Activated T-cell treated with anti-CD3 and anti-CD28 coated beads for 4 hours (primary cell): ENCODE measurements at places on chromosomes 3 and 15.

DNA sequence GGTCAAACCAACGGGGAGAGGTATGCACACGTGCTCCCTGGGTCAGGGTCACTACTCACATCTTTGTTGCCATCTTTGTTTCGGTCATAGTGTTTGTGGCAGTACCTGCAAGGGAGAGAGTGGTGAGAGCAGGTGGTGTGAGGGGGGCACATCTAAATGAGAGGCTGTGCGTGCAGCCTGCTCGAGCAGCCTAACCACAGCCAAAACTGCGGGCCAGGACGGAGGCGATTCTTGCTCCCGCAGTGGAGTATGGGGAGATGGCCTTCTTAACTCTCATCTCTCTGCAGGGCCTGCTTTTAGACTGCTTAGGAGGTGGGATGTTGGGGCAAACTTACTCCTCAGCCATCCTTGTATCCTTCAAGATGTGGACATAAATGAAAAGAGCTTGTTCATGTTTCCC, 6.9 kb upstream of the PLA2G4F start:
- no peak for DNase-seq

GRCh38 chr15:57692709-57693108, 13.8 kb upstream of the POLR2M start:
- no peak for DNase-seq

GRCh38 chr3:143122608-143123352, 3.2 kb downstream of the CHST2 start:
- no peak for DNase-seq

GRCh38 chr3:43231276-43232000, 54.9 kb upstream of the SNRK start:
- no peak for DNase-seq

DNA sequence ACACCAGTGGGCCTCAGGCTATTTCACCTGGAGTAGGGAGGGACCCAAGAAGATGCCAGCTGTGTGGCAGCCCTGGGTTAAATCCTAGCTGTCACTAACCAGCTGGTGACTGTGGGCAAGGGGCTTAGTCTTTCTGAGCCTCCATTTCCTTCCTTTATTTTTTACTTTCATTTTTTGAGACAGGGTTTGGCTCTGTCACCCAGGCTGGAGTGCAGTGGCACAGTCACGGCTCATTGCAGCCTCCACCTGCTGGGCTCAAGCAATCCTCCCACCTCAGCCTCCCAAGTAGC, 108.0 kb upstream of the SMAD3 start:
- DNase-seq, result no peak

DNA sequence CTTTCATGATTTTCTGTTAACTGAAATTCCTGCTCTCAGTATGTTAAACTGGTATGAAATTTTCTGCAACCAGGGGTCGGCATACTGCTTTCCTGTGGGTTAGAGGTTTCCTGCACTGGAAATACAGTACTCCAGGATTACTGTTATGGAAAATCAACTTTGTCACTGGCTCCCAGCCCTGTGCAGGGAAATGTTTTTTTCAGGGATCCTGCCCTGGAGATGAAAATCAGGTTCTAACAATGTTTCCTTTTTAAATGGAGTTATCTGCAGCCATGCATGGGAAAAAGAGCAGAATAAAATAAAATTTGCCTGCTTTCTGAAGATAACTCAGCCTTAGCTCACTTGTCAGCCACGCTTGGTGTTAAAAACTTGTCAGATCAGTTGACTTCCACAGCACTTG, 220.4 kb downstream of the IL5RA start:
- no peak for DNase-seq

- DNase-seq, result no peak
Measured at GRCh38 chr3:12643010-12643380, 20.9 kb downstream of the RAF1 start.

DNA sequence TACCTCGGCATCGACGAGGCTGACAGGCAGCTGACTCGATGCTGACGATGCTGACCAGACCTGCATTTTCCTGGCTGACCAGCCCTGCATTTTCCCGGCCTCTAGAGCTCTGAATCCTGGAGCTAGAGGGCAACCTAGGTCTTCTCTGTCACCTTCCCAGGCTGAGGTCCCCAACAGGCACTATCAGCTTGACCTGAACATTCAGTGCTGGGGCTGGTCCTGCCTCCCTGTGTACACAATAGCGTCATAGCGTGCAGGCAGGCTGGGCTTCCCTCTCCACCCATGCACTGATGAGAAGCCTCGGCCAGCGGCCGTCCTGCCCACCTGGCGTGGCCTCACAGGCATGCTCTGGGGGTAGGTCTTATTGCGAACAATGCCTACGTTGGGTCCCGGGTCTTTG, 62.3 kb upstream of the SNRPA1 start:
- DNase-seq, result no peak

DNA sequence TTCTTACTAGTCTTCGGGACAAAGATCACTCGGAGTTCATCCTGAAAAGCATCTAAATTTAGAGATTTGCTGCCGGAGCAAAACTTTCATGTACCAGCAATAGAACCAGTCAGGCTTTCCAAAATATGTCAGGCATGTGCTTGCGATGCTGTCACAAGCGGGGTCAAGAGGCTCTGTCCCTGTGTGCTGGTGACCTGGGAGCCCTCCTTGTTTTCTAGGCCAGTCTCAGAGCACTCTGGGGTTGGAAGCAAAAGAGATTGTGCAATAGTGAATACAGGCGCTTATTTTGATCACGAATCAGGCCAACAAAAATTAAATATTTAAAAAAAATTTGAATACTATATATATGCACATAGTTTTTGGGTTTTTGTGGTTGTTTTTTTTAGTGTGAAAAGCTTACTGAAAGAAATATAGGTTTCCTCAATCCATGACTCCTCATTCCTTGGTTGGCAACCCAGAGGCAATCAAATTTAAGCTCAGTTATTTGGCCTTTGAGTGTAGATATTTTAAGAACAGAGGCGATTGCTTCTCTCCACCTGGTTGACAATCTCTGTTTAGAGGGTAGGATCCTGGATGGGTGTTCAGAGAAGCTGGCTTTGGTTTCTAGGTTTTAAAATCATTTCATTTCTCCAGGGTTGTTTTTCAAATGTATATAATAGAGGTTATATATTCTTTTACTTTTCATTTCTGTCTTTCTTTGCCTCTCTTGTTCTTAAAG, 8.4 kb upstream of the KLHL24 start:
- no peak for DNase-seq

GRCh38 chr3:177473184-177473583, 275.9 kb upstream of the TBL1XR1 start:
- DNase-seq, result no peak

DNA sequence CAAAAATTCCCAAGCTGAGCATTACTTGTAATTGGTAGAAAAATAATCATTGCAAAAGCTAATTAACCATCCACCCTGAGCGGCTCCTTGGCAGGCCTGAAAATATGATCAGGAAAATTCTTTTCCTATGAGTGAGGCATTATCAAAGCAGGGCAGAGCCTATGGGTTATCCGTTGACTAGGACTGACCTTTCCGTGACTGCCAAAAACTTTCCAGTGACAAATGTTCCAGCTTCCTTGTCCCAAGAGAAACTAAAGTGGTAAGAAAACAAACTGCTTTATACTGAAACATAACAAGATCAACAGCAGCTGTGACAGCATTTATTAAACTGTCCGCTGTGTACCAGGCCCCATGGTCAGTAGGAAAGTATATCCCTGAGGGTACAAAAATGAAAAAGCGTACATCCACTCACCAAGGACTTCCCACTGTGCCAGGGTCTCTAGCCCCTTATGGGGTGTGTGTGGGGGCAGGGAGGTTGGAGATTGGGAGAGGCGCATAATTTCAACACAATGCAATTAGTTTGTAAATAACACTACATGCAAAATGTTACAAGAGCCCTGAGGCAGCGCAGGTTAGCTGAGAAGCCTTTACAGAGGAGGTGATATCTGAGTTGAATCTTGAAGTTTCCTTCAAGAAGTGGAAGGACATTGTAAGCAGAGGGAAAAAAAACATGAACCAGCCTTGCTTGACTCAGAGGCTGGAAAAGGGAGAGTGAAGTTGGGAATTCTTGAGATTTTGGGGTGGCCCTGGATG, 8.5 kb downstream of the LIPC start:
- DNase-seq, result no peak

GRCh38 chr3:196552253-196552652, 16.1 kb downstream of the WDR53 start:
- DNase-seq, result no peak

- DNase-seq, result no peak
Measured at GRCh38 chr3:125177746-125178145, 34.8 kb downstream of the SLC12A8 start.

- DNase-seq, result no peak
Measured at GRCh38 chr3:117549716-117550115, 840.1 kb downstream of the TUSC7 start.

DNA sequence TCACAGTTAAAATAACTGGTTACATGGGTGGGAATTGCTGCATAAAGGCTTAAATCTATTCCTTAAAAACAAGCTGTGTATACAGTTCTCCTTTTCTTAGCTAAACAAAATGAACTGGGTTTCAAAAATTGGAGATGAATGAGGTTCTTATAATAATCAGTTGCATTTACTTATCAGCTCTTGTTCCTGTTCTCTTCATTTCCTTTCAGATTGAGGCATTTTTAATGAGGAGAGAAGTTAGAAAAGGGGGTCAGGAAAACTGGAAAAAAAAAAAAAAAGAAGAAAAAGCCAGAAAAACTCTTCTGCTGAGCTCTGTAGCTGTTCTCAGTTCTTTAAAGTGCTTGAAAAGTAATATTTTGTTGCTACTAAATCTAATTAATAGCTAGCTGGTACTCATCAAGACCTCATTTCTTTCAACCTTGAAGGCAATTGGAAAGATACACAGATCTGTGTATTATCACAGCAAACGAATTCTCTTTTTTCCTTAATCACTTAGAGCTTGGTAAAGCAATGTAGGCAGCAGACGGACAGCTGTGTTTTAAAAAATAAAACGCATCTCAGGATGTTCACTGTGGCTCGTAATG, 32.2 kb downstream of the PTPRG start:
- no peak for DNase-seq

DNA sequence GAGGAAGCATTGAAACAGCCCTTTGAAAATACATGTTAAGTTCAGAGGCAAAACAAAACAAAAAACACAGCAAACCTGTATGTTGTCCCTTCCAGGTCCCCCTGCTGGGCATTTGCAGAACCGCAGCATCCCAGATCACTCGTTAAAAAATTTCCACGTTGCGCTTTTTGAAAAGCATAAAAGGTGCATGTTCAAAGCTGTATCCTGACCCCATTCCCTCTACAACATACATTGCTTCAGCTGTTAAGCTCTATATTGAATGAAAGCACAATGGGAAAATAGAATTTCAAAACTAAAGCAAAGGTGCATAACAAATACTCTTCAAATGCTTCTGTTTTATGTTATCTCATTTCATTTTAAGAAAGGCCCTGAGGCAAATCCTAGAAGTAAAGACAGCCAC, 328.3 kb downstream of the THSD4 start:
- DNase-seq, result peak; percentile 12

- DNase-seq, result no peak
Measured at GRCh38 chr15:59764775-59765174, 75.7 kb upstream of the BNIP2 start.

DNA sequence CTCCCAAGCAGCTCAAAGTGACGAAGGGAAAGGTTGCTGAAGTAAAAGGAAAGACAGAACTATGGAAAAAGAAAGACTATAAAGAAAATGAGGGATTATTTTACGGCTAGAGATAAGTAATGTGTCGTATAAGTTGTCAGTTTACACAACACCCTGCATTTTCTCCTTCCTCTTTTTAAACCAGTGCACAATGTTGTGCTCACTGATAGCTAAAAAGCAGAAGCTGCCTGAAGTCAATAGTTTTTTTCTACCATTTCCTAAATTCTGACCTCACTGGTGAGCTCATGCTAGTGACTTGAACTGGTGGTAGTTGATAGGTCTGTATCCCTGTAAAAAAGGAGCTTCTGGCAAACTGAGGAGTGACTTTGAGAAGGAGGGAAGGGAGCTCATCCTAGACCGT, 368.6 kb upstream of the GBE1 start:
- DNase-seq, result no peak

GRCh38 chr15:38254051-38254883, 1.6 kb downstream of the SPRED1 start:
- DNase-seq, result no peak

- no peak for DNase-seq
Measured at GRCh38 chr3:152899306-152899705, 64.4 kb downstream of the P2RY1 start.

DNA sequence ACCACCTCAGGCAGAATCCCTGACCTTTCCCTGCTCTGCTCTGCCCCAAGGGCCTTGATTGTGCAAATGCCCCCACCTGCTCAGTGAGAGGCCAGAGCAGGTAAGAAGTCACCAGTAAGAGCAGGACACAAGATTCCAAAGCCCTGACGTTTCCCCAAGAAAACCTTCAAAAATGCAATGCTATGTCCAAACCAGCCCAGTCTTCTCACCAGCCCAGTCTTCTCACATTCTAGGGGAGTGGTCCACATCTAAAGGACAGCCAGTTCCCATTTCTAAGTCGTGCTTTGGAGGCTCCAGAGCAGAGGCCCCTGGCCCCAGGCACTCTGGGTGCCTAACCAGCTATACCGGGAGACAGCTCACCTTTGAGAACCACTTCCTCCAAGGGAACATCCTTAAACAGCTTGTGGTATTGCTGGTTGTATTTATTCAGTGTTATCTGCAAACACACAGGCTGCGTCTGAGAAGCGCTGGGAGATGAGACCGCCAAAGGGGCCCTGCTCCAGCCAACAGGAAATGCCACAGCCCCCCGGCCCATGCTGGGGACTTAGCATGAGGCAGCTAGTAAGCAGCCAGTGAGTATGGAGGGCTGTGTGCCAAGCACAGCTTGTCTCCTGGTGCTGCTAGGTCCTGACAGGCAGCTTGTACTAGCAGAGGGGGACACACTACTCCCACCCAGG, 29.3 kb downstream of the GRAMD2A start:
- DNase-seq, result no peak

DNA sequence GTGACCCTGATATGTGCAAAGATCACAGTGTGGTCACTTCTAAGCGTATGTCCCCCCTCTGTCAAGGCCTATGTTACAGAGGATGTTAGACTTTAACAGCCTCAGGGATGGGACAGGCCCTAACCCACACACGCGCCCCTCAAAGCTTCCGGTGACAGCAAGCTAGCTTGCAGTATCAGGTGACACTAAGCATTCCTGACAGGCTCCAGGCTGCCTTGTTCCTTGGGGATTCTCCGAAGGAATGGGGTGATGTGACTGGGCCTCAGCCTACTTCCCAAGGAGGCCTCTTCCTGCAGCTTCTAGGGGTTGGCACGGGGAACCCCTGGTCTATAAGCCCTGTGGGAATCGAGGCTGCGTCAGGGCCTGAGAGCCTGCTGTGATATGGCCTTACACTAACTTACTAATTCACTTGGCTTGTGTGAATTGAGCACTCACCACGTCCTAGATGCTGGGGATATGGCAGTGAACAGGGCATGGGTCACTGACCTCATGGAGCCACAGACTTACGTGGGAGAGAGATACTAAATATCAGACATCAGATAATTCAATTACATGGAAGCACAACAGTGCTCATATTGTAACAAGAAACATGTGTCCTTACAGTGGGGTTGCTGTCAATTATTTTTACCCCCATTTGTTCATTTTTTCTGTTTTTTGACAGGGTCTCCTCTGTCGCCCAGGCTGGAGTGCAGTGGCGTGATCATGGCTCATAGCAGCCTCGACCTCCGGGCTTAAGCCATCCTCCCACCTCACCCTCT, 11.4 kb upstream of the SPTBN5 start:
- no peak for DNase-seq
